ENCODE measurements at places on chromosomes 3 and 15.

DNA sequence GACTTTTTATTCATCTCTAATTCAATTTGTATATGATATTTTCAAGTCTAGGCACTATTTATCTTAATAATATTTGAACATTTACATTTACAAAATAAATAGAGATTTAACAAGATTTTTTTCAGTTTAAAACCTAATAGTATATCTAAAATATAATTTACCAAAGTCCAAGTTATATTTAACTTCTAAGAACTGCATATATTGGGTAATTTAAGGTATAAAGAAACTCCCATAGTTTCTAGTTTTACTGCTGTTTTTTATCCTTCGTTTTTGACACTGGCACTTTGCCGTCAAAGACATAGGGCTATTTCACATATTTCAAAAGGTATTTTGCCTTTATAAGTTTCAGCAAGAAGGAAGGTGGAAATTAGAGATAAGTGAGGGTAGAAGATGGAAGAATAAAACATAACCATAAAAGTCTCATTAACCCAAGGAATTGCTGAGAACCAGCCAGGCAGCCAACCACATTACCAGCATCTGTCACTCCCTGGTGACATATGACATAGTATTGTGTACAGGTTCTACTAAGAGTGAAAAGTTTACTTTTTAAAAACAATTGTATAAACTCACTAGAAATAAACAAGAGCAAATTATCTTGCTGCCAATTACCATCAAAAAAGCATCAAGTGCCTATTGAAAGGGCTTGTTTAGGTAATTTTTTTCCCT, 251.5 kb downstream of the NSUN3 start:
- DNase-seq: no peak

GRCh38 chr3:129911261-129911861, 17.9 kb upstream of the TMCC1 start:
- DNase-seq: no peak

DNA sequence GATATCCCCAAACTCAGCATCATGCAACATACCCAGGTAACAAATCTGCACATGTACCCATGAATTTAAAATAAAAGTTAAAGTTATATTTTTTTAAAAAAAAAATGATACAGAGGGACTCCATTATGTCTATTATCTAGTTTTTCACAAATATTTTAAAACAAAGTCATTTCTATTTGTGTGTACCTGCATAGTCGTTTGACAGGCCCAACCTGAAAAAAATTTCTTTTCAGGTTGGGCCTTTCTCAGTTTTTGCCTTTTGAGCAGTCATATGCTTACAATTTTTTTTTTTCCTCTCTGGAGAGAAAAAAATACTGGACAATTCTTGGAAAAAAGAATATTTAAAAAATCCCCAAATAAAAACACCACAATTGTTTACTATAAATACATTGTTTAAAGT, 459.5 kb downstream of the FOXP1 start:
- no peak for DNase-seq

GRCh38 chr15:62732078-62732477, 310.5 kb upstream of the TPM1 start:
- no peak for DNase-seq

GRCh38 chr15:82110144-82110543, 64.3 kb upstream of the MEX3B start:
- DNase-seq: no peak

GRCh38 chr3:28317438-28318022, 31.0 kb upstream of the ZCWPW2 start:
- no peak for DNase-seq

- no peak for DNase-seq
Observed at GRCh38 chr3:101170806-101171558, 149.4 kb downstream of the IMPG2 start.

DNA sequence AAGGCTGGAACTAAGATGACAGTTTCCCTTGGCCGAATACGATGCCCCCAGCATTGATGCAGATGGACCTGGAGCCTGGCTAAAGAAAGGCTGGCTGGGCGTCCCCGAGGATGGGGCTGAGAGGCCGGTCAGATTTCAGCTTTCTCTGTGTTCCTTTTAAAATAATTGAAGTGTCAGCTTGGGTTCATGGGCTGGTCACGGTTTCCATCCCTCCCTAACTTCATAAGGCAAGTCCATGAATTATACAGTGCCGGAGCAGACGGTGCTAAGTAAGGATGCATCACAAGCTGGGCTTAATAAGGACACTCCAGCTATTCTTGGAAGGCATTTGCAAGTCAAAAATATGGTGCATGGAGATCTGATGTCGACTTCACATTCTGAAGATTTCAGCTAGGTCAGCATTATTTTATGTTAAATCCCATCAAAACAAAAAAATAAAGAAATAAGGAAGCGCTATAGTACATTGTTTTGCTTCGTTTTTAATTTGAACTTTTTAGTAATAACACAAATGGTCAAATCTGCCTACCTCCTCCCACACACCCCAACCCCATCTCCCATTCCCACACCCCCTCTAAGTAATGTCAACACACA, 220.8 kb downstream of the RPLP1 start:
- DNase-seq: no peak

DNA sequence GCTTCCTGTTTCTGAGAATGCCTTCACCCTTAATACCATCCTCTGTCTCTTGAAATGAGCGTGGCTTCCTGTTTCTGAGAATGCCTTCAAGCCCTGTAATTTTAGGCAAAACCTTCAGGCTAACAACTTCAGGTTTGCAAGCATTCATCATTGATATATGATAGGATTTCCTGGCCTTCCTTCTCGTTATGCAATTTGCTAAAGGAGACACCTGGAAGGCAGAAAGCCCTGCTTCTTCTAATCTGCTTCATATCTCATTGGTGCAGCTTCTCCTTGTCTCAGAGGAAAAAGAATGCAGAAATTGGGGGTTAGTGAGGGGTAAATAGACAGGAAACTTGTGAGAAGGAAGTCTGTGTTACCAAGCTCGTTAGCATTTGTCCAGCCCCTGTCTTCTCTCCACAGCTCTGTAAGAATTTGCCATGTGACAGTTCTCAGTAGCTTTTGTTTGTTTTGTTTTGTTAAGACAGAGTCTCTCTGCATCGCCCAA, 7.3 kb downstream of the ARL6IP5 start:
- no peak for DNase-seq

- DNase-seq: no peak
Observed at GRCh38 chr3:182389071-182389815, 404.1 kb upstream of the ATP11B start.

DNA sequence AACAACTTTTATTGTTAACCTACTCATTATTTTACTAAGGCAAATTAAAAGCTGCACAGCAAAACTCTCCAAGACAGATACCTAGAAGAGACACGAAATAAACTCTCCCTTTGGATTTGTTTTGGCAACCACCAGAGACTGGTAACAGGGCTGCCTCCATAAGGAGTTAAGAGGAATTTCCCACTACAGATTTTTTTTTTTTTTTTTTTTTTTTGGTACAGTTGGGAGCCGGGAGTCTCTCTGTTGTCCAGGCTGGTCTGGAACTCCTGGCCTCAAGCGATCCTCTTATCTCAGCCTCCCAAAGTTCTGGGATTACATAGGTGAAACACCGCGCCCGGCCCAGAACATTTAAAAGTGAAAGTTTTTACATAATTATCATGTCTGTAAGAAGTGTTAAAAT, 73.6 kb upstream of the VGLL4 start:
- DNase-seq: no peak
